ENCODE measurements at places on chromosomes 7 and 10.

- DNase-seq: no peak
Observed at GRCh38 chr10:26361971-26362370, 76.2 kb upstream of the APBB1IP start.

- DNase-seq: no peak
Observed at GRCh38 chr7:159091480-159092475, 52.9 kb downstream of the VIPR2 start.

GRCh38 chr7:117158941-117159697 lies 163.7 kb downstream of the WNT2 start:
- peak; percentile 37 for DNase-seq

GRCh38 chr7:94049615-94050014 lies 45.5 kb upstream of the BET1 start:
- DNase-seq: no peak

DNA sequence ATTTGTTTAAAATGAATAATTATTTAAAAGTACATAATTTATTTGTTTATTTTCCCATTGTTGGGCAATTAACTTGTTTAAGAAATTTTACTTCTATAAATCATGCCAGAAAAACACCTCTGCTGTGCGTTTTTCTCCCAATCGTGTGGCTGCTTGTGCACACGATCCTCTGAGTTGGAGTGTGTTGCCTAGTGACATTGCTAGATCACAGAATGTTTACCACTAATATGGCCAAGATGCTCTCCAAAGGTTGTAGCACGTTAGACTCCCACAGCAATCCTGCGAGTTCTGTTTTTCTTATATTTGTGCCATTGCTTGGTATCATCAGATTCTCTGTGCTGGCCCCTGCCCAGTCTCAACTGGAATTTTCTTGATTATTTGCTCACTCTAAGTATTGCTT lies 207.1 kb upstream of the ADCY1 start:
- DNase-seq: no peak

GRCh38 chr7:99554939-99555338 lies 3.0 kb upstream of the FAM200A start:
- no peak for DNase-seq

DNA sequence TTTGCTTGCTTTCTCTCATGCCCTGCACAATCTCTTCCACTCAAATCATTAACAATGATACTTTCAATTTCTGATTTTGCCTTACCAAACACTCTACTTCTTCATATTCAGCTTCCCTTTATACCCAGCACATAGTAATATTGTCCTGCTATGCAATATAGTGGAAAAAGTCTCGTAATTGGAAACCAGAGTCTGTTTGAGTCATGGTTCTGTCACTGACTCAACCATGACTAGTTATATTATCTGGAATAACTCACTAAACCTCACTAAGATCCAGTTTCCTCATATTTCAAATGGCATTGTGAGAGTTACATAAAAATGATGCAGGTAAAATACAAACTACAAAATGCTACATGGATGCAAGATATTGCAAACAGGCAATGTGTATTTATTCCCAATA lies 98.5 kb upstream of the LRRTM3 start:
- peak; percentile 75 for DNase-seq

DNA sequence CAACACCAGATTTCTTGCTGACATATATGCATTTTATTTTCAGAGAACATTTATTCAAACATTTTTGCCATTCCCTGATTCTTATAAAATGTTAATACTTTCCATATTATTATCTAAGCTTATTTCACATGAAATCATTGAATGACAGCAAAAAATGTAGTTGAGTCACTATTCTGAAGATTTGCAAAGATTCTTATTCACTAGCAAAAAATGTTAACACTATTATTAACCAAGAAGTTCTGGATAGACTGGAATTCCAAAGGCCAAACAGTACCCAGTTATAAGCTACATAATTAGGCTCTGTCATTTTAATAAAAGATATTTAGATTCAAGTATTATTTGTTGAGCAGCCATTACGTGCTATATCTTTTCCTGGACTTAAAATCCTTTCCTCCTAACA lies 4.3 kb downstream of the GSTO2 start:
- peak; percentile 80 for DNase-seq

DNA sequence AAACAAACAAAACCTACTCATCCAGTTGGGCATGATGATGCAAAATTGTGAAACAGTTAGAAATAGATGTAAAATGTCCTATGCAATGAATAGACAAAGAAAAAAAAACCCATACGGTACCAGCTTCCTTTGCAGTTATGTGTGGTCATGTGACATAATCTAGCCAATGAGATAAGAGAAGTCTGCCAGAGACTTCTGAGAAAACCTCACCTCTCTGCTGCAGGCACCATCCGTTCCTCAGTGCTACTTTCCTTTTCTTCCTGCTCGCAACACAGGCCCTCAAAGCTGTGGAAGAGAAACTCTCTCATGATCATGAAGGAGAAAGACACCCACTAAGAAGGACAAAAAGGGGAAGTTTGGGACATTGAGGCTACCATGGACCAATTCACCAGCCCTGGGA lies 76.8 kb upstream of the CARD11 start:
- no peak for DNase-seq

DNA sequence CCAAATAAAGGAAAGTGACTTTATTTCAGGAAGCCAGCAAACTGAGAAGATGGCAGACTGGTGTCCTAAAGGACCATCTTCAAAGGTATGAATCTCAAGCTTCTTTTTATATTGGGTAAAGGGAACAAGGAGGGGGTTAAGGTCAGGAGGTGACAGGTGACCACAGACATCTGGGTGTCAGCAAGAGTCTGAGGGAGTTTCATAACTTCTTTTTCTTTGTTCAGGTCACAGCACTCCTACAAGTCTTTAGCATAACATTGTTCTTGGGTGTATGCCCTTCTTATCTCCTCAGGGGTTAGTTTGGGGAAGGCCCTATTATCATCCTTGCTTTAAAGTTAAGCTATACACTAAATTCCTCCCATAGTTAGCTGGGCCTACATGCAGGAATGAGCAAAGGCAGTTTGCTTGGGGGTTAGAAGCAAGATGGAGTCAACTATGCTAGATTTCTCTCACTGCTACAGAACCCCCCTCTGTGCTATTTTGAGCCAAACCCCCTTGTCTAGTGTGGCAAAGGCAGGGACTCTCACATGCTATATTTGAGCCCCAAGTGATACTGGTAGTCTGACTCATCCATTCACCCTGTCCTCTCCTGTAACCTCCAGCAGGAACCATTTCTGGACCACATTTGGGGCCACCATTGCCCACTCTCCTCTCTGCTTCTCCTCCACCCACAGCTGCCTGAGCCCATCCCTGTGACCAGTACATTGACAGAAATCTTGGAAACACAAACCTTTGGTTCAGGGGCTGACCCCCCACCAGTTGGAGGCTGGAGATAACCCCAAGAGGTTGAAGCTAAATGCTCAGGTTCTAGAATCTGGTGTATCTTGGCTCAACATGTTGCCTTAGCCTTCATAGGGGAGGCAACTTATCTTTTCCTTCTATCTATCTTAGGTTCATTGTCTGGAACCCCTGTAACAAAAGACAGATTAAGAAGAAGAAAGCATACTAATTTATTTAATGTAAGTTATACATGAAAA lies 55.5 kb upstream of the LRGUK start:
- no peak for DNase-seq

DNA sequence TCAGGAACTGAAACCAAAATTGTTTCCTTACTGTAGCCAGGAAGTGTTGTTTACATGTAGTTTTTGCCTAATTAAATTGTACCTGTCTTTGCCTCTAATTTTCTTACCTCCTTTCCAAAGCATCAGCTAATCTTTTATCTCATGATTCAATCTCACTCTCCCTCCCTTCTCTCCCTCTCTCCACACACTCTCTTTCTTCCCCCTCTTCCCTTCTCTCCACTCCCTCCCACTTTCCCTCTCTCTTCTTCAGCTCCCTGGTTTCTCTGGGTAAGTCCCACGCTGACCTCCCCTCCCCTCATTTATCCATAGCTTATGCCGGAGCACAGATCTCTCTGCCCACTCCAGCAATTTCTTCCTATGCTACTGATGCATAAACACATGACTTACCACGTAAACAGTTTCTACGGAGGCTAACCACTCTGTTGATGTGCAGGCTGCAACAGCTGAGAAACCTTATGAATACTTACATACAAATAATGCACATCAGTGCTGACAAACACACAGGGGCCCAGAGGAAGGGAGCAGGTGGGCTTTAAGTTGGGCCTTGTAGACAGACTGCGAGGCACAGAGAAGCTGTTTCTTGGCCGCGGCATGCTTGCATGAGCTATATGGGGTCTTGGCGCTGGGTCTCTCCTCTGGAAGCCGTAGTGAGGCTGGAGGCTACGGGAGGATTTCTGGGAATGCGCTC lies 174.4 kb upstream of the PLXNA4 start:
- DNase-seq: no peak

- DNase-seq: no peak
Observed at GRCh38 chr10:106957823-106958588, 206.5 kb downstream of the SORCS1 start.

DNA sequence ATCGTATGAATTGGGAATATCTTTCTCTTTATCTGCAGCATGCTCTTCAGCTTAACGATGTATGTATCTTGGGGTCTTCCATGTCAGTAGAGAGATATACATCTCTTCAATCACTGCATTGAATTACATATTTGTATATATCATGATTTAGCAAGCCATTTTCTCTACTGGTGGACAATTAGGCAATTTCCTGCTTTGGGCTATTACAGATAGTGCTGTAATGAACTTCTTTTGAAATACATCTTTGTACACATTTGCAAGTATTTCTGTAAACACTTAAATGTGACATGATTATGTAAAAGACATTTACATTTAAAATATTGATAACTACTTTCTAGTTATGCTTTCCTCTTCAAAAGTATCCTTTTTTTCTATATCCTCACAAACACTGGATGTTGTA lies 199.0 kb downstream of the PPP1R9A start:
- DNase-seq: no peak

DNA sequence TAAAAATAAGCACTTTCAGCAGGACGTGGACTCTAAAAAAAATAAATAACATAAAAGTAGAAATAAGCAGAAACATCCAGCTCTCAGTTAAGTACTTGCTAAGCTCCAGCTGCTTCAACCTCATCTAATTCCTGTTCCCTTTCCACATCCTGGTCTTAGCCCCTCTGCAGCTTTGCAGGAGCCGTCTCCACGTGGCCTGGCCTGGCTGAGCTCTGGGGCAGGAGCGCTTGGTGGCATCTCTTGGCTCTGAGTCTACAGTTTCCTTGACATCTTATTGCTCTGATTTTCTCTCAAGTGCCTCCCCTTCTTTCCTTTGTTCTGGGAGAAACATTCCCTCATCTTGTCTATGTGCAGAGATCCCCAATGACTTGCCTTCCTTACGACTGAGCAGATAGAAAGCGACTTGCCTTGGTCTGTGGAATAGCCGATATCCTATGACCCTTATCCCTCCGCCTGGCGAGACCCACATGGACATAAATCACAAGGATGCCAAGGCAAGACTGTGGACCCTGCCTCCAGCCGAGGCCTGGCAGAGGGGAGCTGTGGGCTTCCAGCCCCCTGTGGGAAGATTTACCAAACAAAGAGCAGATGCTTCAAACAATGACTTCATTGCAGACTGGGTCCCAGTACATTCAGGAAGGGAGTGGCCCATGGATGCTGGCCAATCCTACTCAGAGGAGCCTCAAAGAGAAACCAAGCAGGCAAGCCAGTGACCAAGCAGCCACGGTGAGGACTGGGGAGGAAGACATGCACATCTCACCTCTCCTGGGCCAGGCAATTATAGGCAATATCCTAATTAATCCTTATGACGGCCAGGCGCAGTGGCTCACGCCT lies 61.9 kb downstream of the SPOCK2 start:
- DNase-seq: peak; percentile 27

DNA sequence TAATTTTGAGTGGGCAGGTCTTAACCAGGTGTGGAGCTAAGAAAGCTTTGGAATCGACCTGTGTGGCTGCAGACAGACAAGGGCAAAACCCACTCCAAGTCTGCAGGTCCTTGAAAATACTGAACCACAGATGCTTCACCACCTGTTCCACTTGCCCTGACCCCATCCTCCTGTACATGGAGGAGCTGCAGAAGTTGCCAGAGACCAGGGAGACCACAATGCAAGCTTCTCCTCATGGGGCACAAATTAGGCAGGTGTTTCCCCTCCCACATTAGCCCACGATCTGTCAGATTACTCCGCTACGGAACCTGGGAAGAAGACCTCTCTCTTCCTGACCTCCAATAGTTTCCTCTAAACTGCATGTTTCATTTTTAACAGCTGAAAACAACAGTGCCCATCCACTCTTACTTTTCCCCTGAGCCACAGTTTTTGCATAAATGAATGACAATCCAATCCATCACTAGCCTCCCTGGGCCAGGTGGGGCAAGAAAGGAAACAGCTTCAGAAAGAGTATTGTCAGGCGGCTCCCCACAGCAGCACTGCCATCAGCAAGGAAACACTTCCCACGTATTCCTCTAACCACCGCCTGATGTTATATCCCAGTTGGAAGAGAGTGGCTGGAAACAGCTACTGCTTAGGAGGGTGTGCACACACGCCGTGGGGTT lies 141.6 kb downstream of the PRKAG2 start:
- DNase-seq: no peak

DNA sequence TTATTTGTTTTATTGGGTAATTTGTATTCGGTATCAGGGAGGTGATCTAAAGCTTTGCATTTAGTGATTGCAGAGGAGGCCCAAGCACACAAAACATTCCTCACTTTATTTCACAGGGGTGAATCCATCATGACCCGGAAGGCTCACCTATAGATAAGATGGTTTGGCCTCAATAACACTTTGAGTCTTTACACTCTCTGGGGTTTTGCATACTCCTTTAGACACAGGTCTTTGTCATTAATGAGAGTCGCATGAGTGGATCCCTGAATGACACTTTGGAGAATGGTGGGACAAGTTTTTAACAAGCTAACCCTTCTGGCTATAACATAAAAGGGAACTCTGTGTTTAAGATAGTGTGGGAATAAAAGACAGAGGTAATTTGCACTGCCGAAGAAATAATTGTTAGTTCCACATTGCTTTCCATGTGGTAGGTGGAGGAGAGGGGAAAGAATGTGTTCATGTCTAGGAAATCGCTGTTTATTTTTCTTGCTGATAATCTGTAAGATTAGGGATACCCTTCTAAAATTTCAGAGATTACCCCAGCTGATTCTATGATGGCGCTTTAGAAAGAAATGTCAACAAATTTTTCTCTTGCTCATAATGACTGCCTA lies 455.8 kb downstream of the TFEC start:
- no peak for DNase-seq

- DNase-seq: no peak
Observed at GRCh38 chr7:139341776-139342226, 664 bp downstream of the FMC1 start.

All from fibroblast of skin of scalp (primary cell).